ENCODE measurements at places on chromosomes 5 and 9. TPM values are rescaled to one million over a fixed set of nuclear protein-coding genes. Genes with fewer than 3 reads are reported as not detected.

Gene C9orf153
- 0.16 TPM for total RNA-seq

Gene OR1J4
- not detected for total RNA-seq

Gene ADAMTSL2
- 0.11 TPM for total RNA-seq

Gene BTNL8
- not detected for total RNA-seq

Gene FXN
- 21.8 TPM for total RNA-seq

Gene TAS2R1
- not detected for total RNA-seq

Gene GIN1
- 11.7 TPM for total RNA-seq

Gene ANKRD20A1
- 1.2 TPM for total RNA-seq

Gene PPP3R2
- not detected for total RNA-seq

Gene HSDL2
- 25.3 TPM for total RNA-seq

Gene ZFP2
- 0.69 TPM for total RNA-seq

Gene NUP214
- 58.3 TPM for total RNA-seq

Gene FOXI1
- total RNA-seq = not detected

Gene SLU7
- total RNA-seq = 38.4 TPM

Gene PCA3
- total RNA-seq = not detected

Gene ADAMTSL1
- not detected for total RNA-seq

Gene C5orf63
- 9.5 TPM for total RNA-seq

Gene CCNO
- total RNA-seq = not detected

Gene PPP2R2B
- total RNA-seq = 0.65 TPM

Gene CCDC192
- total RNA-seq = not detected

Gene SURF4
- total RNA-seq = 239 TPM

Gene PCDHGA4
- not detected for total RNA-seq

Gene MRPL36
- 87.2 TPM for total RNA-seq

Gene NTRK2
- total RNA-seq = 0.07 TPM

Gene PCDHGA8
- total RNA-seq = not detected

Gene HTR1A
- total RNA-seq = not detected

Gene TTC16
- total RNA-seq = 2.3 TPM

Gene ZNF346
- total RNA-seq = 17.0 TPM
